NCI-H1092 treated with DMSO at 0.1 percent for 48 hours (cell line): ENCODE measurements at places on chromosomes 4 and X.
A peak's percentile ranks its signal among the peaks of the same experiment; 100 is the strongest.

DNA sequence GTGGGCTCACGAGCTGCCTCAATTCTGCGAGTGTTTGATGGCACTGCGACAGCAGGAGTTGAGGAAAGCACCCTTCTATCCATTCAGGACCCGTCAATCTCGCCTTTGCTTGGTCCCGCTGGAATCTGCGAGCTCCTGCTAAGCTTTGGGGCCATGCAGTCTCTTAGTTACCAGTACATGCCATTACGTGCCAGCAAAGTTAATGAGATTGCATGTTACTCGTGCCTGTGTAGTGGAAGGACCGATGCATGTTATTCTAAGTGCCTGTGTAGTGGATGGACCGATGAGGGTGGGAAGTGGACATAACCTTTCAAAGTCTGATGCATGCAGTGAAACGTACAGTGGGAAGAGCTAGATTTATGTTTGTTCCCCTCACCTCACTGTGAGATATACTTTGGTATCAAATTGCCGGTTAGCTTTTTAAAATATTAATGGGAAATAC lies 569 bp downstream of the RPS3A start:
- peak; percentile 42 for DNase-seq

DNA sequence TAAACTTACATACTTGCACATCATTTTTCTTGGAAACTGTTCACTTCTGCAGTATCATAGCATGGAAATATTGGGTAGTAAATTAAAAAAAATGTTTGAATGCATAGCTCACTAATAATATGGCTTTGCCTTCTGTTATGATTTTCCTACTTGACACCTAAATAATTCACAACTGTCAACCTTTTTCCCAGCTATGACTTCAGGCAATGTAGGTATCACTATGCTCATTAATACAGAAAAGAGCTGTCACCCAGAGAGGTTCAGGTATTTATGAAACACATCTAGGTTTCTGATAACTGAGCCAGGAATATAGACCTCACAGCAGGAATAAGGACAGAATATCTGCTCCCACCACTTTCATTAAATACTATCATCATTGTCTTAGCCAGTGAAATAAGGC lies 289.5 kb downstream of the ACTRT1 start:
- DNase-seq = no peak

GRCh38 chr4:14726877-14727361 lies 275.4 kb upstream of the CPEB2 start:
- DNase-seq = no peak

GRCh38 chr4:53716011-53716410 lies 124.7 kb upstream of the LNX1 start:
- no peak for DNase-seq

GRCh38 chr4:1973218-1973617 lies 35.6 kb downstream of the NELFA start:
- no peak for DNase-seq

- peak; percentile 42 for DNase-seq
Observed at GRCh38 chr4:23819041-23819511, 70.8 kb downstream of the PPARGC1A start.

DNA sequence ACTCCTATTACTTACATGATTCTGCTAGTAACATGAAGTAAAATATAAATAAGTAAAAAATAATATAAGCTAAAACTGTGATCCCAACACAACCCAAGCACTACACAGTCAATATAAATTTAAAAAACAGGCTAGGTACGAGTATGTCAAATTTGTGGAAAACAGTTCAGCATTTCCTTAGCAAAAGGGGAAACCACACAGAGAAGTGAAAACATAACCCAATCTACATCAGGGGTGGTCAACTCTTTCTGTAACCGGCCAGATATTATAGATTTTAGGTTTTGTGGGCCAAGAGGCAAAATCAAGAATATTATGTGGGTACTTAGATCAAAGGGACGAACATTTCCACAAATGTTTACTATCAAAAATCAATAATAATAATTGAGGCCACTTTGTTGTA lies 70.1 kb downstream of the CHST7 start:
- no peak for DNase-seq

DNA sequence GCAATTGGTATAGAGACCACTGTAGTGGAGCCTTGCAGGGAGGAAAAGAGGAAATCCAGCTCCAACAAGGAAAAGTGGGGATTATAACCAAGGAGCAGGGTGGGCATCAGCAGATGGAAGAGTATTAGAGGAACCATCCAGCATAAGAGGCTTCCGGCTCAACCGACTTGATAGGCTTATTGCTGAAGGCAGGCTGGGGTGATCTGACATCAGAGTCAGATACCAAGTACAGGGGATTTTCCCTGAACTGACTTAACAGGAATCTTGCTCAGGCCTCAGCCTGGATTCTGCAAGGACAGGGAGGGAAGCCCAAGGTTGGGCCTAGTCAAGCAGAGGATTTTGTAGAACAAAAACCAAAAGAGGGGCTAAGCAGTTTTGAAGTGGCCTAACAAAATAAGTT lies 129.6 kb downstream of the DCLK2 start:
- DNase-seq = no peak
